NCI-H2107 (cell line): ENCODE measurements at places on chromosomes 16 and 17.

- no peak for DNase-seq
Observed at GRCh38 chr16:84207879-84208278, 16.9 kb downstream of the ADAD2 start.

DNA sequence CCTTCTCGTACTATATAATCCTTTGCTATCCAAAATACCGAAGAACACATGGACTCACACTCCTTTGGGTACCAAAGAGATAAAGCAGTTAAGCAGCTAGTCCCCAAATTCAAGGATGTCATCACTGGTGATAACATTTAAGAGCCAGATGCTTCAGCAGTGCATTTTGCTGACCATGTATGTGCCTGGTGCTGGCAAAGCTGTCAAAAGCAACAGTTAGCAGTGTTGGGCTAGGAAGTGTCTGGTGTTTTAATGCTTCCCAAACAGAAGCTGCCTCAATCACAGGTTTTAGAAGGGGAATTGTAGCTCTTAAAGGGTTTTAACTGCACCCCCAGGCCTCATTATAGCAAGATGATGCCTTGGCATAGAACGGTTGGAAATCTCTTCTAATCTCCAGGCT lies 4.7 kb downstream of the FAM117A start:
- no peak for DNase-seq

DNA sequence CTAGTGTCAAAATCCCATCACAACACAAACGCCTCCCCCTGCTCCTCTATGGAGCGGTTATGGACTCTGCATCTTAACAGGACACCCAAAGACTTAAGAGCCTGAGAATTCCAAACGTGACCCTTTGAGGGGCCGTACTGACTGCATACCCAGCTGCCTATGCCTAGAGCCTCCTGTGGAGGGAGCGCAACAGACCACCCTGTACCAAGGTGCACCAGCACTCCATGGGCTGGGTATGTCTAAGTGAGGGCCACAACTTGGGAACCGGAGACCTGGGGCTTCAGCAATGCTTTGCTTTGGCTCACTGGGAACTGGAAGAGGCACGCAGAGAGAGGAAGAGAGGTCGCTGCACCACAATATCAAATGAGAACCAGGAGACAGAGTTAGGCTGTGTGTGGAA lies 5.4 kb downstream of the ANKS3 start:
- DNase-seq, result no peak

DNA sequence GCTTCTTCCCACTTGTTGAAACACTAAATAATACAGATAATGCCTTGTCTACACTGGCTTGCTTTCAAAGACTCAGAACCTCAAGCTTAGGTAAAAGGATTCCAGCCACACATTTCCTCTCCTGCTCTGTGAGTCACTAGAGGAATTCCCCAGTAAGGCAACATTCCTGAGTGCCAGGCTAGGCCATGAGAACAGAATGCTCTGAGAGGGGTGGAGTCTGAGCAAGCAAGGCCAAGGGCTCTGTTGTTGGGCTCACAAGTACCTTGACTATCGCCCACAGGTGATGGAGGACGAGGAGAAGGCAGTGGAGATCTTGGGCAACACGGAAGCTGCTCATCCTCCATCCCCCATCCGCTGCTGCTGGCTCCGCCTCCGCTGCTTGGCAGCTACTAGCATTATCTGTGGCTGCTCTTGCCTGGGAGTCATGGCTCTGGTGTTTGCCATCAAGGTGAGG lies 6.7 kb upstream of the PHKG2 start:
- DNase-seq, result no peak

GRCh38 chr17:37137070-37137610 lies 188.4 kb downstream of the AATF start:
- DNase-seq, result no peak

DNA sequence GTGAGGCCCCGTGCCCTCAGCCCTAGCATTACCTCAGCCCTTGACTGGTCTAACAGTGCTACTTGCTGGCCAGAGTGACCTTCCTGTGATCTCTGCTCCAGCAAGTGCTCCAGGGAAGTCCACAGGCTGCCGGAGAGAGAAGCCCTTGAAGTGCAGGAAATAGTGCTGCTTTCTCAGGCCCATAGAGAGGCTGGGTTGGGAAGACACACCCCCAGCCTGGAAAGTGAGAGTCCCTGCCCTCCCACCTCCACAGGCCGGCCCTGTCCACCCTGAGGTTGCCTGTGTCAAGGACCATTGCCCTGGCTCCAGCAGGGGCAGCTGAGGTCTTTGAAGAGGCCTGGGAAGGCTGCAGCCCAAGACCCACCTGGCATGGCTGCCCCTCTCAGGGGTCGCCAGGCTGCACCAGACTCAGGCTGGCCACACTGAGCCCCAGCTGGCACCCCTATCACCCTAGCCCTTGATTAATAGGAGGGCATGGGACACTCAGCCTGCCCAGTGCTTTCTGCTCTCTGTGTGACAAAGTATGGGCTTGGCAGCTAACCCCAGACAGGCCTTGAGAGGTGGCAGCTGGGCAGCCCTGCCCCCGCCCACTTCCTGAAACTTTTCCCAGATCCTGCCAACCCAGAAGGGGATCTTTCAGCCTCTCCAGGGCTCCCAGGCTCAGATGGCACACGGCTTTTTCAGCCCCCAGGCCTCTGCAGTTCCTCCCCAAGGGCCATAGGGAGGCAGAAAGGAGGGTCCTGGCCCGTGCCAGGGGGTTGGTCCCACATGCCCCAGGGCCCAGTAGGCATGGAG lies 21.7 kb downstream of the ATP6V0D1 start:
- no peak for DNase-seq

DNA sequence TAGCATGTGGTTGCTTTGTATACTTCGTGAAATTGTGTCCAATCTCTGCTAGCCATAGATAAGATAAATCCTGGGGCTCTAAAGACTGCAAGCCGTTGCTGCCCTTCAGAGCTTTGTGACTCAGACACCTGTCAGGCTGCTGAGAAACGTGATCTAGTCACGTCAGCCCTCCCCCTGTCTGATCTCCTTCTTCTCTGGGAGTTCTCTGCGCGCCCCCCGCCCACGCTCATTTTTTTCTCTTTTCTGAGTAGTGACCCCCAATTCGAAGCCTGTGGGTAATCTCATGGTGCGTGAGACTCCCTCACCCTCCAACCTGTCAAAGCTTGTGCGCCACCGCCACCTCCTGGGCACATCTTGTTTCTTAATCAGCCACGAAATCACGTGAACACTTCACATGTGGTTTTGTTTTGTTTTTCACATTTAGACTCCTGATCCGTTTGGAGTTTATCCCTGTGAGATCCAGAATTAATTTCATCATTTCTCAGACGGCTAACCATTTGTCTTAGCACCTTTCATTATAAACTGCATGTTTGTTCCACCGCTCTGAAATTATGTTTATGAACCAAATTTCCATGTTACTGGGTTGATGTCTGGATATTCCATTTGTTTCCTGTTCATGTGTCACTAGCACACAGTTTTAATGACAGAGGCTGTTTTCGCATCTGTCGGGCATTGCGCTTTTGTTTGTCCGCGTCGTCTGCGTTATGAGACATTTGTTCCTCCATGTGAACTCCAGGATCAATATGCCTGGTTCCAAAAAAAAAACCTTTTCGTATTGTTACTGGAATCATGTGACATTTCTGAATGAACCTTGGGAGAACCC lies 977 bp upstream of the ZNF778 start:
- peak; percentile 64 for DNase-seq

DNA sequence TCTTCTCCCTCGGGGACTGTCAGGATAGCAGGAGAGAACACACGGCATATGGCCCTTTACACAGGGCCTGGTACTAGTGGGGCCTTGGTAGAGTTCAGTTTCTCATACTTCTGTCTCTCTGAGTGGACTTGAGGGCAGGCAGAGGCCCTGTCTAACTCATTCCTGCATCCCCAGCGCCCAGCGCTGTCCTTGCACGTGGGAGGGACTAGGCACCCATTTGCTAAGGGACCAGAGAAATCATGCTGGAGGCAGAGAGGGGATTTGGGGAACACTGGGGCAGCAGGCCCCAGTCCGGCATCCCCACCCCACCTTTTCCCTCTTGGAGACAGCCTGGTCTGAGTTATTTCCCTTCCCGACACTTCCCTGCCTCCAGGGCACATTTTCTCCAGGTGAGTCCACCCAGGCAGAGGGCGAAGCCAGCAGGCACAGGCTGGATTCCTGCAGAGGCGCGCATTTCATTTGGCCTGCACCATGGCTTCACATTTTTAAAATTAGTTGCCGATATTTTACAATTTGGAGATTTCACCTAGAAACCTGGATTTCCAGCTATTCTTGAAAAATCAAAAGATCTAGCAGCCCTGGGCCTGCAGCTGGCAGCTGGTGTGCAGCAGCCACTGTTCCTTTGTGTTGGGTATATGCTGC lies 9.7 kb upstream of the NKD1 start:
- DNase-seq, result no peak

DNA sequence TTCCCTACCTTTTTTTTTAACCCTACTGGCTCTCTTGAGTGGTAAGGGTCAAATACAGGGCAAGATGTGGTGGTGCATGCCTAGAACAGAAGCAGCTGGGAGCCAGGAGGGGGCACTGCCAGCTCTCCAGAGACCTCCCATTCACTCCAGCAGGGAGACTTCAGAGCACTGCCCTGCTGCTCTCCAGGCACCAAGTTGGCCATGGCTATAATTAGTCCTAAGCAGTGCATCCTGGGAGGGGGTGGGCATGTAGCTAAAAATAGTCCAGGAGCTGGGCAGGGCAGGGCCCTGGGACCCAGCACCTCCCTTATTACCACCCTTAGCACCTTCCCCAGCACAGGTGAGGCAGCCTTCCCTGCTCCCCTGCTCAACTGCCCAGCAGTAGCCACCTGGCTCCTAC lies 3.5 kb downstream of the CORO6 start:
- DNase-seq, result no peak

- DNase-seq, result no peak
Observed at GRCh38 chr16:57192146-57192545, 6.0 kb downstream of the RSPRY1 start.

DNA sequence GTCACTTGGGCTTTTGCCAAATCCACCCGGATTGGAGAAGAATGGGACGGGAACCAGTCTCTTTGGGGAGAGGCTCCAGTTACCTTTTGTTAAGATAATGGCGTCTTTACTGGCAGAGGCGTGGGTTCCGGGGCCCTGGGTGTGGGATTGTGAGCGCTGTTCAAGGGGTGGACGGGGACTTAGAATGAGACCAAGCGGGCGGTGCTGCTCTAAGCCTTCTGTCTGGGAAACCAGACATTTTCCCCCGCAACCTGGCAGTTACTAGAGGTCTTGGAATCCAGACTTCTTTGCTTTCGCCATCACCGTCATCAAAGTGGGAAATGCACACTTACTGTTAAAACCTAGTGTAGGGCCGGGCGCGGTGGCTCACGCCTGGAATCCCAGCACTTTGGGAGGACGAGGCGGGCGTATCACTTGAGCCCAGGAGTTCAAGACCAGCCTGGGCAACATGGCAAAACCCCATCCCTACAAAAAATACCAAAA lies 706 bp downstream of the TEN1 start:
- DNase-seq, result no peak

DNA sequence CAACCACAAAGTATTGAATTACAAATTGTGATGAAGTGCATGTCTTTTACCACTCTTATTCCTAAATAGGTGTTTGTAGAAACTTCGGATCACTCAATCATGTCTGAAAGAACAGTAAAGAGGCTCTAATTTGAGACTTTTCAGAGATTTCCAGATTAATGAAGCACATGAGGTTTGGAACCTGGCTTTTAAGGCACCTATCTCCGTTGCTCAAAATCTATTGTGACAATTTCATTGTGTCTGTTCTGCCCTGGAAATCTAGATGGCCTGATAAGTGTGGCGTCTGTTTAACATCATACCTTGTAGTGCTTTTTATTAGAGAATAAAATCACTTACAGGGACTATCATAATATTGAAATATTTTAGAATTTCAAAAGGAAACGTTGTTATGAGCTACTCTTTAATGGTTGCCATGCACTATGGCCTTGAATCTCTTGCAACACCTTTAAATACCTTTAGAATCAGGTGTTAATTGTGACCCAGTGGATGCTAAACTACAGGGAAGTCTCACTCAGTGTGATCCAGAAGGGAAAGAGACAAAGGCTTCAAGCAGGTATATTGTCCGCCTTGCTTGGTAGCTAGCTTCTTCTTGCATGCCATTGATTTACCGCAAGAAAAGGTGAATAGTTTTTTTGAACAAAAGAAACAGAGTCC lies 210.3 kb downstream of the CNTNAP4 start:
- DNase-seq, result no peak

GRCh38 chr17:51056813-51057510 lies 63.7 kb downstream of the SPAG9 start:
- no peak for DNase-seq

GRCh38 chr17:29107933-29108822 lies 65.2 kb downstream of the PIPOX start:
- no peak for DNase-seq

GRCh38 chr17:69434164-69434579 lies 19.7 kb downstream of the MAP2K6 start:
- no peak for DNase-seq

- no peak for DNase-seq
Observed at GRCh38 chr17:9533441-9533840, 42.2 kb downstream of the STX8 start.

- DNase-seq, result no peak
Observed at GRCh38 chr17:83194761-83195329, 115.4 kb downstream of the METRNL start.

- DNase-seq, result no peak
Observed at GRCh38 chr17:8109661-8110455, 8.5 kb downstream of the ALOXE3 start.

DNA sequence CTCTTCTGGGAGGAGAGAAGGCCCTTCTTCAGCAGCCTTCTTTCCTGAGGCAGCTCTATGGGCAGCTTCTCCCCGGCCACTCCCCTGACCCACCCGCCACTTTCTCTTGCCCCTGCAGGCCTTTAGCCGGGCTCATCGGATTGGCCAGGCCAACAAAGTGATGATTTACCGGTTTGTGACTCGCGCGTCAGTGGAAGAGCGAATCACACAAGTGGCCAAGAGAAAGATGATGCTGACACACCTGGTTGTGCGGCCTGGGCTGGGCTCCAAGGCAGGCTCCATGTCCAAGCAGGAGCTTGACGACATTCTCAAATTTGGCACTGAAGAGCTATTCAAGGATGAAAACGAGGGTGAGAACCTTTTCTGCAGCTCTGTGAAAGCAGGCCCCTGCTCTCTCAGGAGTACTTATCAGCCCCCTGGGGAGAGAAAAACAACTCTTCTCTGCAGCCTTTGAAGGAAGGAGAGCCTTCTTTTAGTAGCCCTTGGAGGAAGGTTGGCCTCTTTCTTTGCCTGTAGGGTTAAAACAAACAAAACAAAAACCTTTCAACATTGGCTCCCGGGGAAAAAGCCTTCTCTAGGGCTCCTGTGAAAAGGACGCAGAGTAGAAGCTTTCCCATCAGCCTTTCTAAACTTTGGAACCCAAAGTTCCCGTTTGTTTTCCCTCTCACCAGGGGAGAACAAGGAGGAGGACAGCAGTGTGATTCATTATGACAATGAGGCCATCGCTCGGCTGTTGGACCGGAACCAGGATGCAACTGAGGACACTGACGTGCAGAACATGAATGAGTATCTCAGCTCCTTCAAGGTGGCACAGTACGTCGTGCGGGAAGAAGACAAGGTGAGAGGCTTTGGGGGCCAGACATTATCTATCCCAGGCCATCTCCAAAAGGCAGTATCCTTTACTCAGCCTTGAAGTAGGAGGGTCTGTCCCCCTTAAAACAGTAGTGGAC lies 12.7 kb downstream of the RNF227 start:
- no peak for DNase-seq
